ENCODE measurements at places on chromosomes 12 and 14.

GRCh38 chr12:26246483-26247164, 51.3 kb downstream of the SSPN start:
- H3K4me3 ChIP-seq = no peak overlapping the region
- H3K36me3 ChIP-seq = no peaks in the 10 kb centered on the region
- DNase-seq = peak; percentile 81

- no peaks in the 10 kb centered on the region for H3K36me3 ChIP-seq
- H3K27me3 ChIP-seq = no peaks in the 10 kb centered on the region
These were observed 10.8 kb downstream of the ITGA7 start for GRCh38 chr12:55696796-55697462.

DNA sequence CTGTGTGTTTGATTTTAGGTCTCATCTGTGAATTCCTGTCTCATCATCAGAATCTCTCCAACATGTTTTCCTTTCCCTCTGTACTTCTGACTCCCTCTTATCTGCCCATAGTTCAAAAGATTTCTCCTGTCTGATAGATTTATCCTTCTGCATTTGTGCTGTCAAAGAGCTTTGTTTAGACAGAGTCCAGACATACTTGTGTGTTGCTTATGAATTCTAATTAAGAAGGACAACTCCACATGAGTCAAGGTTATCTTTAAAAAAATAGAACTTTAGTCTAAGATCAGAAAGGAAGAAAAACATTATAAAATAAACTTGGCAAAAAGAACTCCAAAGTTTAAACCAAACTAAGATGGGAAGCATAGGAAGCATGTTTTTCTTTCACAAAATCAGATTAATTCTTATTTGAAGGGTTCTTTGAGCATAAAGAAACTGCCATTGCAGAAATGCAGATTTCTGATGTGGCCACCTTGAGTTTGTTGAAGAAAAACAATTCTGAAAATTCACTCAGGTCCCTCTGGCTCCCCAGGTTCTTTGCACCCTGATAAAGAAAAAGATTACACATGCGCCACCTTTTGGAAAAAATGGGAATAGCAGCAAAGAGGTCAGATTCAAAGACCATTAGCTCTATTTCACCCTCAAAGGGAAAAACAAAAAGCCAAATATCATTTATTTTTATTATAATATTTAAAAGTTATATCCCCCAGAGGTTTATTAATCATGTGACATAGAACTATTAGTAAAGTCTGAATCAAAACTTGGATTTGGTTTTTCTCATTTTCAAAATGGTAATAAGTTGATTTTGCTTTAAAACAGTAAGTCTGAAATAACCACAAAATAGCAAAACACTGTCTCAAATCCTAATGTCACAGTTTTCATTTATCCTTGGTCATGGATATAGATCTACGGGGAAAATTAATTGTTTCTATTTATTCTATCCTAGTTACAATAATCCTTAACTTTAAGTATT, 143.7 kb upstream of the DCN start:
- H3K4me3 ChIP-seq = no peak overlapping the region
- H3K4me1 ChIP-seq = no peaks in the 10 kb centered on the region
- H3K36me3 ChIP-seq = no peaks in the 10 kb centered on the region
- H3K27ac ChIP-seq = no peak overlapping the region

GRCh38 chr12:91608542-91608941, 425.9 kb upstream of the DCN start:
- no peak overlapping the region for H3K27ac ChIP-seq
- no peaks in the 10 kb centered on the region for H3K27me3 ChIP-seq
- H3K4me1 ChIP-seq = peaks cover 3% of the 10 kb centered on the region
- DNase-seq = no peak
- no peak overlapping the region for H3K4me3 ChIP-seq

GRCh38 chr12:45572114-45572513, 157.4 kb upstream of the ARID2 start:
- no peaks in the 10 kb centered on the region for H3K4me1 ChIP-seq
- no peaks in the 10 kb centered on the region for H3K27me3 ChIP-seq
- H3K27ac ChIP-seq = no peak overlapping the region
- no peak overlapping the region for H3K4me3 ChIP-seq
- peak; percentile 45 for DNase-seq

DNA sequence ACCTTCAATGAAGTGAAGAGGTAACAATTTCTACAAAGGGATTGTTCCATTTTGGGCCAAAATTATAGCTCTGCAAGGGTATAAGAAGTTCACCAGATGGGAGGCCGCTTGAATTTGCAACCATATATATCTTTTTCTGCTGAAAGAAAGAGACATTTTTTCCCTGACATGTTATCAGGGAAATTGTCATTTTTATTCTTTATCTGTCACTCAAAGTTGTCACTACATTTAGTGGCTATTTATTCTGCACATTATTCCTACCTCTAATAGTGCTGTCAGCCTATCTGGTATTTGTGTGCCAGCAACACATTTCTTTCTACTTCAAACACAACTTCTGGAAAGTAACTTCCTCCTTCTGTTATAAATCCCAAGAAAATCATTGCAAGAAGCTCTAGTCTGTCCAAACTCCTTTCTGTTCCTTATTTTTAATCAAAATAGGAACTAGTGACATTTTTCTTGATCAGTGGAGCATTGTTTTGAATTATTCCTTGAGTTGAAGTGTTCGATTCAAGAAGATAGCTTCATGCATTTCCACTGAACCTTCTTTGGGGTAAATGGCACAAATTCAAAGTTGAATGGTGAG, 137.9 kb upstream of the ATP2B1 start:
- no peak overlapping the region for H3K4me3 ChIP-seq
- no peak overlapping the region for H3K27ac ChIP-seq

DNA sequence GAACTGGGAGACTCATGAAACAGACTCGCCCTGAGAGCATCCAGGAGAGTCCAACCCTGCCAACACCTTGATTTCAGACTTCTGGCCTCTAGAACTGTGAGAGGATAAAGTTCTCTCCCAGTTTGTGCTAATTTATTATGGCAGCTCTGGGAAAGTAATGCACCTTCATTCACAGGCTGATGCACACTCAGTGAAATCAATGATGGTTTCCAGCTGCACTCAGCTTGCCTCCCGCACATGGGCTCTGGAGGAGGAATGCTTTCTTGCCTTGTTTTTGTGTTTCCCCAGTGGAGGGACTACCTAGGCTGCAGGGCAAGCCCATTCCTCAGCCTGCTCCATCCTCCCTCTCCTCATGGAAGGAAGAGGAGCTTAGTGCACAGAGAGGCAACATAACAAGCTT, 45.7 kb downstream of the TMEM132C start:
- no peaks in the 10 kb centered on the region for H3K36me3 ChIP-seq
- H3K4me3 ChIP-seq = no peak overlapping the region
- H3K4me1 ChIP-seq = no peaks in the 10 kb centered on the region
- DNase-seq = no peak

DNA sequence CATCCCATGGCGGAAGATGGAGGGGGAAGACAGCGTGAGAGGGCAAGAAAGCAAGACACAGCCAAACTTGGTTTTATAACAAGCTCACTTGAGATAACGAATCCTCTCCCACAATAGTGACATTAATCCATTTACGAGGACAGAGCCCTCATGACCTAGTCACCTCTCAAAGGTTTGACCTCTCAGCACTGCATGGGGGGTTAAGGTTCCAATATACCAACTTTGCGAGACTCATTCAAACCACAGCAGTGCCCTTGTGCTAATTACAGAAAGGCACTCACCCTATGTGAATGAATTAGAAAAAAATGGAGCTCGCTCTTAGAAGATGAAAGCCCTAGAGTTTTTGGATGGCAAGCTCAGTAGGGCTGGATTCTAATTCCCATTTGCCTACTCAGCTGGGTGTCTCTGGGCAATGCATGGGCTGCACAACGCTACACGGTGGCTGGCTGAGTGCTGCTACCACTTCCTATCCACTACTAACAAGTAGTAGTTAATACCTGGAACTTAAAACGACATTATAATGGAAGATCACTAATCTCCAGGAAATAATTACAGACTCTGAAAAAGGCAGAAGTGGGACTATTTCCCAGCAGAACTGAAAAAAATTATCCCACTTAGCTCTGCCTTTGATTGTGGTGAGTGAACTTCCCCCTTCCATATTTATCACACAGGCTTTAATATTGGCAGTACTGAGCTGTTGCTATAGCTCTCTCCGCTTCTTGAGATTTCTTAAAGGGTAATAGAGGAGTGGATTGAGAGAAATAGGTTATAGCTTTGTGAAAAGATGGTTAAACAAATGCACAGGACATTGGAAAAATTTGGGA, 27.5 kb downstream of the TESPA1 start:
- H3K27me3 ChIP-seq = peaks cover 6% of the 10 kb centered on the region
- no peaks in the 10 kb centered on the region for H3K4me1 ChIP-seq
- H3K4me3 ChIP-seq = no peak overlapping the region
- H3K27ac ChIP-seq = no peak overlapping the region
- H3K36me3 ChIP-seq = no peaks in the 10 kb centered on the region
- no peak for DNase-seq

- peak overlapping the region; percentile 61 for H3K27ac ChIP-seq
- peaks cover 17% of the 10 kb centered on the region for H3K4me1 ChIP-seq
- peaks cover 56% of the 10 kb centered on the region for H3K36me3 ChIP-seq
- no peak overlapping the region for H3K4me3 ChIP-seq
- DNase-seq = peak; percentile 78
These were observed 48.7 kb downstream of the SCARB1 start for GRCh38 chr12:124814741-124815613.

DNA sequence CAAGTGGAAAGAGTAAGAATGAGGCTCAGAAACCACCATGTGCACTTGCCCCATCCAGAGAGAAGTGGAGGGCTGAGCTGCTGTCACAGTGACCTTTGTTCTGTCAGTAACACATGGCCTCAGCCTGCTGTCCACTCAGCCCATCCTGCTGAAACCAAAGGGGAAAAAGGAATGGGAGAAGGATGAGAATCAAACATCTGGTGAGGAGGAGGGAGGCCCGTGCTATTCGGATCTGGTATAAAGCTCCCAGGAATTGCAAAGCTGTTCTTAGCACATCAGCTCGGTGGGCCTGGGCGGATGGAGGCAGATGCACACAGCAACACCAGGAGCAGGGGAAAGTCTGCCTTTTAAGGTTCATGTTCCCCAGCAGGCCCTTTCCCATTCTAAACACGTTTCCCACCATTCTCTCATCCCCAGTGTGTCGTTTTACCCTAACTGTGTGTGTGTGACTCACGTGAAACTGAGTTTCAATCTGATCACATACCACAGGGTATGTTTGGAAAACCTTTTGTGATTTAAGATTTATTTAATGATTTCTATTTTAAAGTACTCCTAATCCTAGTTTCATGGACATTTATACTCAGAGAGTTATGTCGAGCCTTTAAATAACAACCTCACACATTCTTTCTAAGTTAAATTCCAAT, 36.8 kb downstream of the RTRAF start:
- no peak overlapping the region for H3K27ac ChIP-seq
- H3K4me3 ChIP-seq = no peak overlapping the region
- H3K36me3 ChIP-seq = no peaks in the 10 kb centered on the region

DNA sequence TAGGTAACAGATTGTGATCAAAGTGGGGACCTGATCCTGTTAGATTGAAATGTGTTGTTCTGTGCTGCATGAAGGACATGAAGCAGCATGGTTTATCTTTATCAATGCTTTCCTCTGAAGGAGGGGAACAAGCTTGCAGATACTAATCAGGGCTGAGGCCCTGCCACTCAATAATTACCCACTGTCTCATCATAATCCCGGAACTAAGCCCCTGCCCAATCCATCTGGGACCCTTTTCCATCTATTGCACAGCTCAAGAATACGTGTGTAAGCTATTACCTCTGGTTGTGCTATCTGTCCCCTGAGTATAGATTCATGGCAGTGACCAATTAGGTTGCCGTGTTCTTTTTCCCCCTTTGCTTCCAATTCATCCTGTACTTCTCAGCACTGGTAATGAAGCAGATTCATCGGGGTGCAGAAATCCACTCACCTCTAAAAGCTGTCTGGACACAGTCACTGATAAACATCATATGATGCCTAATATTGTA, 67.8 kb downstream of the OTX2 start:
- no peak overlapping the region for H3K4me3 ChIP-seq
- H3K4me1 ChIP-seq = no peaks in the 10 kb centered on the region
- H3K27me3 ChIP-seq = peaks cover 3% of the 10 kb centered on the region
- no peak overlapping the region for H3K27ac ChIP-seq
- DNase-seq = no peak
- H3K36me3 ChIP-seq = no peaks in the 10 kb centered on the region

- peak; percentile 15 for DNase-seq
- no peaks in the 10 kb centered on the region for H3K27me3 ChIP-seq
- H3K4me1 ChIP-seq = no peaks in the 10 kb centered on the region
- H3K36me3 ChIP-seq = peaks cover 2% of the 10 kb centered on the region
- H3K27ac ChIP-seq = no peak overlapping the region
These were observed 16.9 kb downstream of the MEG3 start for GRCh38 chr14:100842799-100843198.

DNA sequence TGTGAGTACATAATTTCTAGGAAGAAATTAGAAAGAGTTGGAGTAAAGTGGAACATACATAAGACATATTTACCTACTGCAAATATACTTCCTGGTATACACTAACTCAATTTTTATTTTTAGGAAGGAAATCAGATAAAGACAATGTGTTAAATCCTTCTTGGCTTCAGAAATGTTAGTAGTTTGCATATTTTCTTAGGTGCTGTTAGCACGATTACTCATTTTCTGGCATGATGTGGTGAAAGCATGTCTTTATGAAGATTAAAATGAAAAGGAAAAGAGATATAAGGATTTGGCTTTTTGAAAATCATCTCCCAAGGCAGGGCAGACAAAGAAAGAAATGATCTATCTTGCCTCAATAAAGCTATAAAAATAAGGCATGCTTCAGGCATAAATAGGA, 287.6 kb upstream of the E2F7 start:
- H3K27me3 ChIP-seq = no peaks in the 10 kb centered on the region
- no peak for DNase-seq
- no peak overlapping the region for H3K27ac ChIP-seq

GRCh38 chr14:26123459-26123858, 474.4 kb downstream of the NOVA1 start:
- no peaks in the 10 kb centered on the region for H3K27me3 ChIP-seq
- no peak overlapping the region for H3K27ac ChIP-seq
- H3K4me3 ChIP-seq = no peak overlapping the region
- no peaks in the 10 kb centered on the region for H3K36me3 ChIP-seq
- DNase-seq = no peak

DNA sequence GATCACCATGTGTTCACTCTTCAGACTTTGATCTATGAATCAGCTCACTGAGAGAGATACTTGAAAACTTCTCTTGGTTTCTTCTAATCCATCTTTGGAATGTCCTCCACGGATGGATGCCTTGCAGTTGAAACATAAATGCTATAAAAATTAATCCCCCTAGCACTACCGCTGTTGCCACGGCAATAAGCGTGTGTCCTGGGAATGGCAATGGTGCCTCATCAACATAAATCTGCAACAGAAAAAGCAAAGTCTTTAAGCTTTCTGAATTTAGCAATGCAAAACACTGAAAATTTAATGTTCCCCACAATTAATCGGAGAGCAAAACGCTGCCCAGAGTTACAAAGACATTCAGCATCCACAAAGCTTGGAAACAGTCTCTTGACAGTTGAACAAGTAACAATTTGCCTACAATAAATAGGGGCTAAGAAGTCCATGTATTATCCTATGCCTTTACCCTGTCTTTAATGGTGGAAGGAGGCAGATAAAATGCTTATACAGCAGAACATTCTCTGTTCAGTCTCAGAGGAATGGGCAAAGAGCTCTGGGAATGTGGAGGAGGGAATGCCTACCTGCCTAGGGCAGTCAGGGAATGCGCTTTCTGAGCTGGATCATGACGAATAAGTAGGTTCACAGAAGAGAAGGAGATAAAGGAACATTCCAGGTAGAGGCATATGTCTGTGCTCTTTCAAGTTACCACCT, 70.9 kb upstream of the PPP4R3A start:
- DNase-seq = peak; percentile 3
- H3K27ac ChIP-seq = no peak overlapping the region
- no peaks in the 10 kb centered on the region for H3K36me3 ChIP-seq
- no peaks in the 10 kb centered on the region for H3K27me3 ChIP-seq
- no peak overlapping the region for H3K4me3 ChIP-seq
